ENCODE measurements at places on chromosomes 1 and 21.

DNA sequence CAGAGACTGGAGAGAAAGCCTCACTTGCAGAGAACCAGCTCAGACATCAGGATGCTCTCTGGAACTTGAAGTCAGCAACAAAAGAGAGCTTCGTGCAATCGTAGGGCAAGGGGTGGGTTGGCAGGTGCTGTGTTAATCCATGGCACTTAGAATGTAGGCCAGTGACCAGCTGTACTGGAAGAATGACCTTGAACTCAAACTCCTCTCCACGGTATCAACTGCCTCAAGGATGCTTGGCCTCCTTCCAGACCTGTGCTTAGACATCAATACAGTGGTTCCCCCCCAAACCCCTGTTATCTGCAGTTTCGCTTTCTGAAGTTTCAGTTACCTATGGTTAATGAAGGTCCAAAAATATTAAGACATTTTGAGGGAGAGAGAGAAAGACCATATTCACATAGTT is 6.5 kb downstream of the KANK4 start:
- DNase-seq = no peak

- DNase-seq = no peak
These were observed 88.3 kb downstream of the SMYD3 start for GRCh38 chr1:246418565-246419312.

DNA sequence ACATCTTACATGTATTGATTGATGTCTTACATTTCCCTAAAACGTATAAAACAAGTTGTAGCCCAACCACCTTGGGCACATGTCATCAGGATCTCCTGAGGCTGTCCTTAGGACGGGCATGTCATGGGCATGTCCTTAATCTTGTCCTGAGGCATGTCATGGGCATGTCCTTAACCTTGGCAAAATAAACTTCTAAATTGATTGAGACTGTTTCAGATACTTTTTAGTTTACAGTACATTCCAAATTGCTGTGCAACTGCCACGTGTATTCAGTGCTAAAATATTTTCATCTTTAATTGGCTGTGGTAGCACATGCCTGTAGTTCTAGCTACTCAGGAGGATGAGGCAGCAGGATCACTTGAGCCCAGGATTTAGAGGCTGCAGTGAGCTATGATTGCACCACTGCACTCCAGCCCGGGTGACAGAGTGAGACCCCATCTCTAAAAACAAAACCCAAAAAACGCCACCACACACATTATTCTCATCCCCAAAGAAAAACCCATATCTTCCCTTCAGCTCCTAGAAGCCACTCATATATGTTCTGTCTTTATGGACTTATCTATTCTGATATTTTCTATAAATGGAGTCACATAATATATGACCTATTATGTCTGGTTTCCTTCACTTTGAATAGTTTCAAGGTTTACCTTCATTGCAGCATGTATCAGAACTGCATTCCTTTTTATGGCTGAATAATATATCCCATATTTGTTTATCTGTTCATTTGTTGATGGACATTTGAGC is 96.0 kb upstream of the BTG3 start:
- DNase-seq = no peak

DNA sequence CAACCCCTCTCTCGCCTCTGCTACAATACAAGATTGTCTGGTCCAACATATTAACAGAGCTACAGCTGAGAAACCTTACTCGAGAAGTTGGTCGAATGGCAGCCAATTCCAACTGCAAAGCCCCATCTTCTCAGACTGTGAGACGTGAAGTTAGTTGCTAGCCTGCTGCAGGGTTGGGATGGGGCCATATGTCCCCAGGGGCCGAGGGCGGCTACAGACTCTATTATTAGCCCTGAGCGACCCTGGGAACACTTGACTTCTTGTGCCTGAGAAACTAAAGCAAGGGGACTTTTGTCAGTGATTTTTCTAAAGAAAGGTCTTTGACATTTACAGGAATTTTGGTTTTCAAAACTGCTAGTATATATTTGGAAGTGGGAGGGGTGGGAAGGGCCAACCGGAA is 13.7 kb downstream of the NCF2 start:
- no peak for DNase-seq

- DNase-seq = no peak
These were observed 63.7 kb downstream of the EDARADD start for GRCh38 chr1:236457775-236458174.

DNA sequence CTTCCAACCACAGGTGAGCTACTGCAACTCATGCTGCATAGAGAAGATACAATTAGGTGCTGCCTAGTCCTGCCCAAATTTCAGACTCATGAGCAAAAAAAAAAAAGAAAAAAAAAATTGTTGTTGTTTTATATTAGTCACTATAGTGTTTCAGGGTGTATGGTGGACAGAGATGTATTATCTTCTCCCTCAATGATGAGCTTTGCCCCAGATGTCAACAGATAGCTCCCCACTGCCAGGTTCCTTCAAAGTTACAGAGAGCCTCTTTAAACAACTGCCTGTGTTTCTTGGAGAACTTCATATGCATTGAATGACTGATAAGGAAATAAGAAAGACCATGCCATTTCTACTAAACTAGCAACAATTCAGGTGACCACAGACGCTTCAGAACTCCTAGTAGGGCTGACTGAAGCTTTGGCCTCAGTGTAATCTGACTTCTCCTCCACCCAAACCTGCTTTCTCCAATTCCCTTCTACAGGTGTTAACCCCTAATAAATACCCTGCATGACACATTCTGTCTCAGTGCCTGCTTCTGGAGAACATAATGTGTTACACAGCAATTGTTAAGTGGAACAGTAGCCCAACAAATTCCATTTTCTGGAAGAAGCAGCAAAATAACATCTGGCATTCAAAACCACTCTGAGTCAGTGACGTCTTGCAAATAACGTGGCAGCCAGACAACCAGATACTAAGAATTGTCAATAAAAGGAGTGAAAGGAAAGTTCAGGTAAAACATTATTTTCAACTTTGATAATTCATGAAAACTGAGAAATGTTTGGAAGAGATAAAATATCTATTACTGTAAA is 147.7 kb downstream of the CDC42BPA start:
- DNase-seq = peak; percentile 50

DNA sequence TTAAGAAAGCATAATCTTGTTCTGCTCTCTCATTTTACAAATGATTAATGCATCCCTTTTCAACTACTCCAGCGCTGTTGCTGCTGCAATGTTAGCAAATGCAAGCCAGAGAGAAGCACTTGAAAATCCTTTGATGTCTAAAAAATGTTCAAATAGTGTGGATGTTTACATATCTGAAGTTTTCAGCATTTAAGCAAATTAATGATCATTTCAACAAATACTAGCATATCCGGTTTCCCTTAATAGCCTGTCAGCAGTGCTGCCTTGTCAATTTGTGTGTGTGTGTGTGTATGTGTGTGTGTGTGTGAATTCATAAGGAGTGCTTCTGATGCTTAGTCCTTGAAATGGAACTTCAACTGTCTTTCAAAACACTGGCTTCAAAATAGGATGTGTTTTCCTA is 48.1 kb upstream of the WNT2B start:
- DNase-seq = no peak

DNA sequence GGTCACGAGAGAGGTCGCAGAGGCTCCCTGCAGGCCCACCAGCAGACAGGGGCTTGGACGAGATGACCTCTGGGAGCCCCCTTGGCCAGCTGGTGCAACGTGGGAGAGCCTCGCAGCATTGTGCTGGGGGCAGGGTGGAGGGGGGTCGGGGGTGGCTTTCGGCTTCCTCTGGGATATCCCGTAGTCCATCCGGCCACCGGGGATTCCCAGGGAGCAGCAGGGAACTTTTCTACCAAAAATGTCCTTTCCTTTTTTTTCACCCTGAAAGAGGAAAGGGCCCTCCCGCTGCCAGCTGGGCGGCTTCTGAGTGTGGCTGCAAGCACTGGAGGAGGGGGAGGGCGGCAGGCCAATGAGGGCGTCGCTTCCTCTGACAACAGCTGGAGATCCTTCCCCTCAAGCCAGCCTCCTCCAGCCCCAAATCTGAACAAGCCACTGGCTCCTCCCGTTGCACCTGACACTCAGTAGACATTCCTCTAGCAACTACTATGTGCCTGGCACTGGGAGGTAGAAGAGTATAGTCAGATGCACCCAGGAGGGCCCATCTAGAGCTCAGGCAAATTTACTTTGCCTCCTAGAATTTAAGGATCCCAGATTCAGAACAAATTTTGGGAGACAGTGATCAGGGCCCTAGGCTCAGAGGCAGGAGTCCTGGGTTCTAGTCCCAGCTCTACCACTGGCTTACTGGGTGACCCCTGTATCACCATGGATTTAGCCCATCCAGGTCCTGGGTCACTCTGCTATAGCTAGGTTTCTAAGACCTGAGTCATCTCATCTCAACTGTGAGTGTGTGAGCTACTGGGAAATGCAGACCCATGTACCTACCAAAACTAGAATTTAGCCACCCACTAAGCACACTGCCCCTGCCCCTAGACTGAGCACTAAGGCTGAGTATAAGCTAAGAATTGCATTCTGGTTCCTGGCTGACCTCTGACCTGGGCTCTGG is 2.7 kb downstream of the MOB3C start:
- DNase-seq = no peak

DNA sequence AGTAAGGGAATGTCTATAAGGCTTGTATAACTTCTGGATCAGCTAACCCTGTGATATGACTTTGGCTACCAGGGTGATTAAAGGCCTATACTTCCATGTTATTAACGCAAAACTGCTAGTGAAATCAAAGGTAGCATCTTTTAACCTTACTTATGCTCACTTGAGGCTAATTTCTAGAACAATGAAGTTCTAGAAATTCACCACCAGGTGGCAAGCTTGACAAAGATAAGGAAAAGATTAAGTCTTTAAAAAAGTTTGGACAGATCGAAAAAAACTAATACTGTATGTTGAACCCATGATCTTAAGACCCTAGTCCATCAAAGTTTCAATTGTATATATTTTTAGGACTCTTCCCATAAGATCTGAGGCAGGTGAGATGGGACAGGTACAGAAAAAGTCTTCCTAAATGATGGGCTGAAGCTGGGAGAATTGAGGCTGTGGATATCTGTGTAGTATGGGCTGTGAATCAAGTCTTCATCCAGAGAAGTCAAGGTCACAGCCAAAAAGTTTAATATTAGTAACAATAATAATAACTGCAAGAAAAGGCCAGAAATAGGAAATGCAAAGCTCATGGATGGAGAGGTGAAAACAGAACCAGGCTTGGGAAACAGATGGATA is 18.8 kb downstream of the KYAT3 start:
- DNase-seq = no peak

DNA sequence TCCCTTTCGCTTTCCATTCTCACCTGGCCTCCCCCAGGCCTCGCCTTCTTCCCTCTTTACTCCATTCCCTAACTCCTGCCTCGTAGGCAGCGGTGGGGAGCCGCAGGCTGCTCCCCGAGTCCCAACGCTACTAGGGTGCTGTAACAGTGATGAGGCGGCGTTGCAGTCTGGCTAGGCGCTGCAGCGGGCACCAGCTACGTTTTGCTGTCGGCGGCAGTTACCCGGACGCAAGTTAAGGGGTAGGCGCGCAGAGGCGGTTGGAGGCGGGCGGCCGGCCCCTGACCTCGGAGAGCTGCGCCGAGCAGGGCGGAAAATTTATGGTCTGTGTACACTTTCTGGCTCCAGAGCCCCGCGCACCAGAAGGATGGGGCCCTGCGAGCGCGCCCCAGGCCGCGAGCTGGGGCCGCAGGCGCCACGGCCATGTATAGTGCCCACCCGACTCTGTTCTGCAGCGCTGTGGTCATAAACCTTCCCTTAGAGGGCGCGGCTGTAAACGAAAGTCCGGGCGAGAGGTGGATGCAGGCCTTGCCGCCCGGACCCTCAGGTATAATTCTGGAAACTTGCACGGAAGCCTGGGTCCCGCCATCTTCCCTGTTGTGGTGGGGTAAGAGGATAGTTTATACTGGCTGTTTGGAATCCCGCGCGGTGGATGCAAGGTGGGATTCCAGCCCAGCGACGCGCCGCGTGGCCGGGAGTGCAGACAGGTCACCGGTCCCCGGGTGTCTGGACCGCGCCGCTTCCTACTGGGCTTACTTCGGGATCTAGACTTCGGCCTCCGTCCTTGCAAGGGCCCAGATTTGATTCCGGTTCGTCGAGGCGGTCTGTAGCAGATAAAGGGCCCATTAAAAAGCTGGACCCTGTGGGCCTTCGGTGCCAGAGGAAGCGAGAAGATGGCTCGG is 15.0 kb downstream of the HLX start:
- DNase-seq = no peak

- DNase-seq = no peak
These were observed 34.1 kb downstream of the RAP1A start for GRCh38 chr1:111653709-111654108.

DNA sequence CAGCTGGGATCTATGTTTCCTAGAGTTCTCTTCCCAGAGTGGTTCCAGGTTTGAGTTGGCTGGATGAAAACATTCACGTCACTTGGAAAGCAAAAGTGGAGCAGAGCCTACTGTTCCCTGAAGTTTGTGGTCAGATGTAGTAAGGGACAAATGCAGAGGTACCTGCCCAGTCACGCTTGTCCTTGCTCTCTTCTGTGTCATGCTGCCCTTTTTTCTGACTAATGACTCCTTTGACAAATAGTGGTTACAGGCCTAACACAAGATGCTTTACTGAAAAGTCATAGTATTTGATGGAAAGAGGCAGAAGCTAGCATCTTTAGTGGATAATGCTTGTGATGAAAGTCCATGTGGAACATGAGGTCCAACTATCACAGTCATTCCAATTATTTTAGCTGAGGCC is 881.4 kb upstream of the B3GALT2 start:
- no peak for DNase-seq

- no peak for DNase-seq
These were observed 98.9 kb downstream of the CSMD2 start for GRCh38 chr1:34066166-34066565.

- no peak for DNase-seq
These were observed 3.8 kb downstream of the MXRA8 start for GRCh38 chr1:1354271-1355247.

Measured in HS-5 (cell line).